T-helper 2 cell (primary cell): ENCODE measurements at places on chromosomes 5 and 9.

DNA sequence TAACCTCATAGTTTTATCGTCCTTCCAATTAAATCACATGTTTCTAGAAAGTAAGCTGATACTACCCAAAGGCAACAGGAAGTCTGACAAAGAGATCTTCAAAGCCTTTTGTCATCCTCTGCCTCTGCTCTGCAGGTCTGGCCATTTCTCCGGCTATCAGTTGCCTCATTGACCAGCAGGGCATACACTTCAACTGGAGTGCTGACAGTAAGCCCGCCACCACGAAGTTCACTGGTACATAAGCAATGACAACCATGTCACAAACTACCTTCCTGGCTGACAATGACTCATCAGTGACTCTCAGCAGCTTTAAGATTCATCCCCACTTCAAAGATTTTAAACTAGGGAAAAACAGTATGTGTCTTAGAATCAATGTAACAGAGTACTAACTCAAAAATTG lies 20.6 kb downstream of the SPTLC1 start:
- no peak for DNase-seq

DNA sequence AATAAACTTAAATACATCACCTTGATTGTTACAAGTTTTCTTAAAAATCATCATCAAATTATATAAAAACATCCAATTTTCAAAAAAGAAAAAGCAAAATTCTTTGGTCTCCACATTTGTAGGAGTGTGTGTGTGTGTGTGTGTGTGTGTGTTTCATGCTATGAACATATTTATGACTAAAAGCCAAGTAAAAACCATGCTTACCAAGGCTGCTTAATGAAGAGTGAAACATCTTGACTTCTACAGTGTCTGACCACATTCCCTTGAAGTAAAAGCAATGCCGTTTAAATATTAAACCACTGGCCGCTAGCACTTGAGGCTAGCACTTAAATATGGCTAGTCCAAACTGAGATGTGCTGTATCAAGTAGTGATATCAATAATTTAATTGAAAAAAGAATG lies 549.1 kb upstream of the CCNG1 start:
- DNase-seq: no peak

- DNase-seq: no peak
Observed at GRCh38 chr9:133366435-133366834, 9.4 kb downstream of the SURF4 start.

- no peak for DNase-seq
Observed at GRCh38 chr9:34338665-34339385, 9.5 kb downstream of the NUDT2 start.

- DNase-seq: no peak
Observed at GRCh38 chr5:79872291-79872690, 118.8 kb downstream of the MTX3 start.
